CD4-positive, alpha-beta T cell treated with Interleukin-2 at 100 ng/mL for 4 hours (primary cell): ENCODE measurements at places on chromosomes 11 and 22.

DNA sequence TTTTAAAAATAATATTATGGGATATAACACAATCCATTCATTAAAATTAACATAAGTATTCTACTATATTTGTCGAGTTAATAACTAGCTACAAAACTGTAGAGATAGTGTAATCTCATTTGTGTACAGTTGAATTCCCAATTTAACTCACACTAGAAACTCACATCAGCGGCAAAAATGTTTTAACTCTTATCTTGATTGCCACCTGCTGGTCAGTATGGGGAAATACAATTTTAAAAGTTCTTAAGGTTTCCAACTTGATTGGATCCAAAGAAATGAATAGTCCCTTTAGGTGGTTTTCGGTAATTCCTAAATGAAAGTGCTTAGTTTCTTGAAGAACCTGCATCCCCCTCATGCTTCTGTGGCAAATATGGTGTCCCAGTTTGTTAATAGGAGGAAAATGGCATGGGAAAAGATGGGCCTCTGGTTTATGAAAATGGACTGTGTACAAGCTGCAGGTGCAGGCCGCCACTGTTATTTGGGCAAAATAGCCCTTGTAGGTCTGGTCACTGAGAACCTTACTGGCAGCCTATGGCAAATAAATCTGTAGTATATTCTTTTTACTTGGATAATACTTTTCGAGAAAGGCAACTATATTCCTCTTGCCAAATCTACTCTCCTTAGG is 33.7 kb upstream of the SLC17A6 start:
- DNase-seq = peak; percentile 17

GRCh38 chr11:65115361-65116082 is 2.0 kb downstream of the ZNHIT2 start:
- DNase-seq = no peak

GRCh38 chr11:21411597-21411996 is 742.2 kb downstream of the NELL1 start:
- DNase-seq = no peak

DNA sequence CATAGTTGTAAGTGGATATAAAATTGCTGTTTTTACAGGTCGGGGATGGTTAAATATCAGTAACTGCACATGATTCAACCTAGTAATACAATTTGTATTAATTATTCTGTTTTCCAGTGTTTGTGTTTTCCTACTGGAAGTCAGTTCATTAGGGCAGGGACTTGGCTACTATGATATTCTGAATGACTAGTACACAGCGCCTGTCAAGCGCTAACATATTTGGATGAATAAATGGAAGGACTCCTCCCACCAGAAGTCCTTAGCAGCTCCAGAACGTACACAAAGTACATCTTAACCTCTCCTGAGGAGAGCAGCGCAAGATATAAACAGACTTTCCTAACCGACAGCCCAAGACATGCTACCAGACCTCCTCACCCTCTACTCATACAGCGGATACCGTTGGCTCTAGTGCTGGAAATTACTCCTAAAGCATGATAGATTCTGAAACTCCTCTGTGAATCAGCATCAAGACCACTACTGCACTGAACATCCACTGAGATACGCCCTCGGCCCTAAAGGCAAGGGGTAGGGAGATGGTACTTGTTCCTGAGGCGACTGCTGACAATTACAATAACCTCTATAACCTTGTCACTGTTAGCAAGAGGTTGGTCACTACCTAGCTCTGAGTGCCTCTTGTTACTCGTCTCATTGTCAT is 79.1 kb downstream of the RDX start:
- DNase-seq = no peak

DNA sequence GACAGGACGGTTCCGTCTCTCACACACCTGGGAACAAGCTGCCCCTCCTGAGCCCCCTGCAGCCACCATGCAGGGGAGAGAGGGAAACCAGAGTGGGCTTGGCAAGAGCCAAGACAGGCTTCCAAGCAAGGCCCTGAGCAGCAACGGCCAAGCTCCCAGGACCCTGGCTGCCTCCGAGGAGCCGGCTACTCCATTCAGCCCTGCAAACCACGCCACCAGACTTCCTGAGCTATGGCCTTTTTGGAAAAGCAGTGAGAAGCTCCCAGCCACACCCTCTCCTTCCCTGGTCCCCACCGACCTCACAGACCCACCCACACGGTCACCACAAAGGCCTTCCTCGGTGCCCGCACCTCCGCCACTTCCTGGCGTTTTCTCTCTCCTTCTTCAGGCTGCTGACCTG is 479.0 kb downstream of the BRD1 start:
- DNase-seq = no peak

GRCh38 chr22:21650280-21650679 is 8.2 kb downstream of the SDF2L1 start:
- DNase-seq = no peak

- no peak for DNase-seq
Observed at GRCh38 chr22:41777749-41778425, 22.6 kb upstream of the CCDC134 start.

DNA sequence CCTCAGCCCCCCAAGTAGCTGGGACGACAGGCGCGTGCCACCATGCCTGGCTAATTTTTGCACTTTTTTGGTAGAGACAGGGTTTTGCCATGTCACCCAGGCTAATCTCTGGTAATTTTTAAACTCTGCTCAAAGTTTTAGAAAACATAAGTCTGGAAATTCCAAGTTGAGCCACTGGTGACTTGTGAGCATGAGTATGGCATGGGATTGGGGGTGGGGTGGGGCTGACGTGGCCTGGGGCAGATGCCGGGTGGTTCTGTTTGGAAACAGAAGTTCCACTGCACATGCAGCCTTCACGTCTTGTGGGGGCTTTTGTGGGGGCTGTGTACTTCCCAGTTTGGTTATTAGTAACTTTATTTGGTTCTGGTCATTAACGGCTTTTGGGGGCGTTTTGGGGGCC is 67.3 kb downstream of the PTPRJ start:
- no peak for DNase-seq

DNA sequence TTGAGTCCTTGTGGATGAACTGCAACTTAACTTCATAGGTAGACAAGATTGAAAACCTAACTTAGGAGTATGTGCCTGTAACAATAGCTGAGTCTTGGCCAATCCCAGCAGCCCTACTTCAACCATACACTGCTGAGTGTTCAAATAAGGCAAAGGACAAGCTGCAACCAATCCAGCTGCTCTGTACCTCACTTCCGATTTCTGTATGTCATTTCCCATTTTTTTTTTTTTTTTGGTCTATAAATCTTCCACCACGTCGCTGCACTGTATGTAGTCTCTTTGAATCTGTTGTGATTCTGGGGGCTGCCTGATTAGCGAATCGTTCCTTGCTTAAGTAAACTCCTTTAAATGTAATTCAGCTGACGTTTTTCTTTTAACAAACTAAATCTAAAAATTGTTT is 35.4 kb upstream of the FLI1 start:
- DNase-seq = no peak

DNA sequence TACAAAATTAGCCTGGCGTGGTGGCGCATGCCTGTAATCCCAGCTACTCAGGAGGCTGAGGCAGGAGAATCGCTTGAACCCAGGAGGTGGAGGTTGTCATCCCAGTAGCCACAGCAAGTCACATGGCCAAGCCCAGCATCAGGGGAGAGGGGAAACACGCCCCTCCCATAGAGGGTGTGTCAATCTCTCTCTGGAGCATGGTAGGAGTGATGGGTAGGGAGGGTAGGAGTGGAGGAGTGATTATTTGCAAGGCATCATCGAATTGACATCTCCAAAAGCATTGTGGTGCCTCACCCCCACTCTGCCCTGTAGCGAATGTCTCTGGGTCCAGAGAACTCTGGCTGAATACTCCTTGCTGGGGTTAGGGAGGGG is 6.1 kb upstream of the SSTR3 start:
- DNase-seq = no peak

GRCh38 chr11:12906501-12906900 is 102.6 kb upstream of the RASSF10 start:
- DNase-seq = no peak

DNA sequence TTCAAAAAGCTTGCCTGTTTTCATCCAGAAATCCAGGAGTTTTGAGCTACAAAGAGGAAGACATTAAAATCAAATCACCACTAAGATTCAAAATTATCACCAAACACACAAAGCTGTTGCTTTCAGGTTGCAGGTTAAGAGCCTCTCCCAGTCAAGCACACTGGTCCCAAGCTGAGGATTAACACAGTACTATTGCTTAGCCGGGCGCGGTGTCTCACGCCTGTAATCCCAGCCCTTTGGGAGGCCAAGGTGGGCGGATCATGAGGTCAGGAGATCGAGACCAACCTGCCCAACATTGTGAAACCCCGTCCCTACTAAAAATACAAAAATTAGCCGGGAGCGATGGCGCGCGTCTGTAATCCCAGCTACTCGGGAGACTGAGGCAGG is 1165.1 kb downstream of the LRRC4C start:
- no peak for DNase-seq

GRCh38 chr22:30864441-30865420 is 103.8 kb downstream of the MORC2 start:
- DNase-seq = no peak

DNA sequence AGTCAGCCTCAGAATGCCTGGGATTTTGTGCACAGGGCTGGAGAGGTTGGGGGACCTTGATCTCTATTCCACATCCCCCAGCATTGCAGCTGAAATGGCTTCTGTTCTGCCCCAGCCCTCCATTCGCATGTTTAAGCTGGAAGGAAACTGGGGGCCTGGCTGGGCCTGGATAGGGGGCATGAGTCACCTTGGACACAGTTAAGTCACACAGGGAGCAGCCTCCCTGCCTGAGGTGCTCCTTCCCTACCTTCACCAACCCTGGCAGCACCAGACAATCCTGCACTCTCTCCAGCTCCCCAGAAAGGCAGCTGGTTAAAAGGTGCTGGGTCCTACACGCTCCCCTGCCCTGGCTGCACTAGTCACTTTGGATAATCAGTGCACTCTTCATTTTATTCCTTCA is 763 bp downstream of the SMIM45 start:
- no peak for DNase-seq

- DNase-seq = peak; percentile 58
Observed at GRCh38 chr11:61254403-61255025, 13.5 kb downstream of the PGA5 start.

- DNase-seq = no peak
Observed at GRCh38 chr11:8713760-8714454, 31.3 kb downstream of the RPL27A start.

DNA sequence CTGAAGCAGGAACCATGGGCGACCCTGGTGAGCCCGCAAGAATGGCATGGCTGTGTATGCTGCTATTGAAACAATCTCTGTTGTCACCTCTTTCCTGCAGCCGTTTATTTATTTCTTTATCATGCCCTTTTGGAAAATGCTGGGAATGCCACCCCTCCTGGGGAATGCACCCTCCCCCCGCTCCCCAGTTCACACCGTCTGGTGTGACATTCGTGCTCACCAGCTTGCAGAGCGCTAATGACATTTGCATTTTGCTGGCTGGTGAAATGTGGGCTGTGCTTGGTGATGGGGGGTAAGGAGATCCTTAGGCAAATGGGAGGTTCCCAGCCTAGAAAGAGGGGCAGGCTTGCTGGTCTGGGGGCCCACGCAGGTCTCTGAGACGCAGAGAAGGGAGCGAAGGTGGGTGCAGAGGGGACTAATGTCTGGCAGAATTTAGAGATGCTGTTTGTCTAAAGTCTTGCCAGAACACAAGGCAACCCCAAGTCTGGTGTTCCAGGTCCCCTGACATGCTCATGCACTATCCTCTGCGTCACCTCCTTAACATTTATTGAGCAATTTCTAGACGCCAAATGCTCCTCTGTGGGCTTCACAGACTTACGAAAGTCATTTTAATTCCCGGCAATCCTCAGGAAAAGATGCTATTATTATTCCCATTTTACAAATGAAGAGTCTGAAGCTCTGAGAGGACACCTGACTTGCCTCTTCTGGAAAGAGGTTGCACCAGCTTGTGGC is 91.7 kb downstream of the TP53I11 start:
- no peak for DNase-seq

DNA sequence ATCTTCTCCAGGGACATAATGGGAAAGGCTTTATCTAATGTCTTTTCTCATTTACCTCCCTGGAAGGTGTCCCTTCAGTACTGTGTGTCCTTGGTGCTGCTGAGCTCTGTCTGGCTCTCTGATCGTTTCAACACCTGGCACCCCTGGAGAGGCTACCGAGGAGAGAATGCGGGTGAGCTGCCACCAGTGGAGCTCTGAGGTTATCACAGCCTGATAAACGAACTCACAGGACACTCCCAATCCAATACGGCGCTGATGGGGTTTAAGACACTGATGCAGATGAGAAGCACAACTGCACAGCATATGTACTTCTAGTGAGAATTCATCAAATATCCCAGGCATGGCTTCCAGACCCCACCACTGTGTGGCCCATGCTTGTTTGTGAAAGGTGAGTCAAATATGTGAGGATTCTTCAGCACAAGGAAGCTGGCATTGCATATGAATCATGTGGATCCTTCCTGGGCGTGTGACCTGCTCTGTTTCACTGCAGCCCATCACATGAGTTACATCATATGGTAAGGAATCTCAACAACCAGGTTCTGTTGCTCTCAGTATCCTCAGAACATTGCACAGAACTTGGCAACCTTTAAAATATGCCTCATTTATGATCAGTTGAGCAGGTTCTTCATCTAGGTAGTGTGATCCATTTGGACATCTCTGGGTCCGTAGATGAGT is 34.8 kb upstream of the VWA5A start:
- DNase-seq = no peak

- no peak for DNase-seq
Observed at GRCh38 chr11:132971351-132971750, 561.0 kb downstream of the OPCML start.

- no peak for DNase-seq
Observed at GRCh38 chr11:107430525-107430924, 27.1 kb downstream of the CWF19L2 start.

GRCh38 chr11:22884217-22884616 is 23.9 kb upstream of the CCDC179 start:
- no peak for DNase-seq

DNA sequence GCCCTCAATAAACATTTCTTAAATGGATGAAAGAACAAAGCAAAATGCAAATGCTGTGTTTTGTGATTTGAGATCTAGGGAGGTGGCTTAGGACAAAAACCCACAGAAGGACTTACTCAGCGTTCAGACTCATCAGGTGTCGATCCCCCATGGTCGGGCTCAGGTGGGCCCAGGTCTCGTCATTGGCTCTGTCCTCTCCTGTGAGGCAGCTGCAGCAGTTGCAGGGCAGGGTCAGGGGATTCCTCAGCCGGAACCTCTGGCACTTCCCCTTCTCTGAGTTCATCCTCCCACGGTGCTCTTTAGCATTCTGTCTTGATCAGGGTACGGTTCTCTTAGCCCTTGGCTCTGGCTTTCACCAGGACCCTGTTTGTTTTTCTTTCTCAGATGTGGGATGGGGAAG is 14.0 kb upstream of the ACR start:
- no peak for DNase-seq

GRCh38 chr11:129280027-129280811 is 88.1 kb upstream of the ARHGAP32 start:
- no peak for DNase-seq

- DNase-seq = no peak
Observed at GRCh38 chr22:33652615-33653014, 267.7 kb downstream of the LARGE1 start.
